ENCODE measurements at places on chromosomes 2 and 18.

GRCh38 chr2:178394859-178395258 lies 56.1 kb downstream of the PRKRA start:
- DNase-seq: no peak

GRCh38 chr2:216107760-216108159 lies 1.4 kb upstream of the XRCC5 start:
- no peak for DNase-seq

DNA sequence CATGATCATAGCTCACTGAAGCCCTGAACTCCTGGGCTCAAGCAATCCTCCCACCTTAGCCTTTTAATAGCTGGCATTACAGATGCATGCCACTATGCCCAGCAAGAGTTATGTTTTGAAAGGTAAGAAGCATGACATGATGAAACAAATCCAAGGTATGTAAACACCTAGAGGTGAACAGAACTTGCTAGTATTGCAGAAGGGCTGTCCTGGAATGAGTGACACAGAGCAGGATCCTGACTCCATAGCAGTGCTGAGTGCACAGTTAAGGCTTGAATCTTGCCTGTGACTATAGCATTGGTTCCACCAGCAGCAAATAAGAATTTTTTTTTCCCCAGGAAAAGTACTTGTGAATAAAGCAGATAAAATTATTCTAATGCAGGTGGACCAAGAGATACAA lies 309.5 kb downstream of the PIK3C3 start:
- DNase-seq: no peak

GRCh38 chr2:2932189-2932588 lies 445.4 kb downstream of the EIPR1 start:
- no peak for DNase-seq

- DNase-seq: peak; percentile 68
These were observed 59.6 kb downstream of the TRPM8 start for GRCh38 chr2:233976690-233977294.

- DNase-seq: no peak
These were observed 51.7 kb downstream of the RBKS start for GRCh38 chr2:27838502-27838901.

DNA sequence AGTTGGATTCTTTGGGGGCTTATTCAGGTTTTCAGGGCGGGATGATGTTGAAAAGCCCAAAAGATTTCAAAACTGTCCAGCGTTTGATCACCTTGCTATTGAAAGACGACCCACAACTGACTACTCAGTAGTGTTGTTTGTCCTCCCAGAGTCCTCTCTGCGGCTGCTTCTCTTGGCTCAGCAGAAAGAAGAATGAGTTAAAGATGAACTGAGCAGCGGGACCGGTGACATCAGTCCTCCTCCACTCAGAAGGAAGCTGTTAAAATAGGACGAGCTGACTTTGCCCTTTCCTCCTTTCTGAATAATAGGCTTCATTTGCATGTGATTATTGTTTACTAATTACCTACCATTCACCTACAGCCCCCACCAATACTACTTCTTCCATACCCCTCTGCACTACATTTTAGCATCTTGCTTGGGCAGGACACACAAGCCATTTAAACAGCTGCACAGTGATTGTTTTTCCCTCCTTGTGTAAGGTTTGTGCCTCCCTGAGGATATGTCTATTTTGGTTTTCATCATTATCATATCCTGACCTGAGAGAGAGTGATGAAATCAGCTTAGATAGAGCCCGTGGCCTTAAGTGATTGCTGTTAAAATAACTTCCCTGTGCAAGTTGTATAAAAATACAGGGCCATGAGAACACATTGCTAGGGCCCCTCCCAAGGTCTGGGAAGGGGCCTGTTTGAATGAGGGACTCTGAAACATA lies 261.8 kb downstream of the FHOD3 start:
- DNase-seq: no peak

- no peak for DNase-seq
These were observed 36.7 kb downstream of the LDLRAD4 start for GRCh38 chr18:13254971-13255927.

- no peak for DNase-seq
These were observed 21.7 kb upstream of the RAB10 start for GRCh38 chr2:26011990-26012856.

GRCh38 chr2:171673905-171674304 lies 13.4 kb upstream of the DYNC1I2 start:
- no peak for DNase-seq

- no peak for DNase-seq
These were observed 84.3 kb downstream of the RIT2 start for GRCh38 chr18:43031169-43031568.

GRCh38 chr18:32760391-32760790 lies 12.4 kb downstream of the KLHL14 start:
- no peak for DNase-seq

DNA sequence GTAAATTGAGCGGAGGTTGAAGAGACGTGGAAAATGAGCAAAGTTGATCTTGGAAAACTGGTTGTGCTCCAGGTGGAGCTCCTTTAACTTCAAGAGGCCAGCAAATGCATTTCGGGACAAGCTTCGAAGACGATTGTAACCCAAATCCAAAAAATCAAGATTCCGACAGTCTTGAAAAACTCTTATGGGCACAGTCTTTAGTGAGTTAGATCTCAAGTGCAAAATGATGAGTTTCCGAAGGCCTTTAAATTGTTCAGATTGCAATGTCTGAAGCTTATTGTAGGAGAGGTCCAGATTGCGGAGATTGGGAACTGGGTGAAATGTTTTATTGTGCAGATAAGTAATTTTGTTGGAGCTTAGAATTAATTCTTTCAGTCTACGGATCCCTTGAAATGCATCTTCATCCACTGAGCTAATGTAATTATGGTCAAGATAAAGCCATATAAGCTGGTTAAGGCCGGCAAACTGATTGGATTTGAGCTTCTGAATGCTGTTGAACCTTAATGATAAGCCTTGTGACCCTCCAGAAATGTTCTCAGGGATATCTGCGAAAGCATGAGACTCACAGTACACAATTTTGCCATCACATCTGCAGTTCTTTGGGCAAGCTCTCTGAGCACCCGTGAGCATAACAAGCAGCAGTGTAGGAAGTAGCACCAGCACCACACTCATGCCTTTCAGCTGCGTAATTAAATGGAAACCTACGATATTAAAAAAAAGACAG lies 2.9 kb downstream of the LRRTM4 start:
- no peak for DNase-seq

DNA sequence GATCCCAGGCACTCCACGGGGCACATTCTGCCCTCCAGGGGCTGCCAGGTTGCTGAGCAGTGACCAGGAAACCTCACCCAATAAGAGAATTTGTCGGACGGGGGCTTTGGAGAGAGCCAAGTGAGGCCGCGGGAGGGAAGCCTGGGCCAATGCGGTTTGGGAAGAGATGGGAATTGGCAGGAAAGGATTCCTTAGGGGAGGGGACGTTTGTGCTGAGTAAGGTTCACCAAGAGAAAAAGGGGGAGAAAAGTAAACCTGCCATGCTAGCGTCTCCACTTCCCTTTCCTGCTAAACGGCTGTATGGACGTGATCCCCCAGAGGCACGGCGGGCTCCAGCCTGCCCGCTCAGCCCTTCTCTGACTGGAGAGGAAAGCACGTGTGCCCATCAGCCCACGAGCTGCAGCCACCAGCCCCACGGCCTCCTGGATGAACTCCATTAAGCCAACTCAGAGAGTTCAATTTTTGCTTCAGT lies 194.4 kb upstream of the ID2 start:
- no peak for DNase-seq

- DNase-seq: no peak
These were observed 523.0 kb downstream of the TXNL1 start for GRCh38 chr18:56115071-56116015.

DNA sequence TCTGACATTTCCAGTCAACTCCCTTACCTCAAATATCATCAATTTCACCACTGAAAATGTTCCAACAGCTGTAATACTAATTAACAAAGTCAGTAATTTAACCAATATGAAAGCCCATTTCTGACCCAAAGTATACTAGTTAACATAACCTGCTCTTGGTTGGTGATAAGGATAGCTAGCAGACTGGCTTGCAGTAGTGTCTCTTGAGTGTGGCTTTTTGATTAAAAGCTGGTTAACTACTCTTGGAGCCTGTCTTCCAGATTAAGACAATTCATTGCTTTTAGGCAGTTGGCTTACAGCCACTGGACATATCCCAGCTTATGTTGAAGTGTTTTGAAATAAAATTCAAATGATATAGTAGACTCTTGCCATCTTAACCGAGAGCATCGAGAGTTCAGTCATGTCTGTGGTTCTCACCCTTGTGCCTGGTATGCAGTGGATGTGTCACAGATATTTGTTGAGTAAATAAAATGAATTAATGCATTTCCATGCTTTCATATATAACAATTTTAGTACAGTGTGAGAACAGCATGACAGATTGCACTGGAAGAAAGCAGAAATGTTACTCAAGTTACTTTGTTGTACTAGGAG lies 158.1 kb downstream of the TANC1 start:
- DNase-seq: no peak

DNA sequence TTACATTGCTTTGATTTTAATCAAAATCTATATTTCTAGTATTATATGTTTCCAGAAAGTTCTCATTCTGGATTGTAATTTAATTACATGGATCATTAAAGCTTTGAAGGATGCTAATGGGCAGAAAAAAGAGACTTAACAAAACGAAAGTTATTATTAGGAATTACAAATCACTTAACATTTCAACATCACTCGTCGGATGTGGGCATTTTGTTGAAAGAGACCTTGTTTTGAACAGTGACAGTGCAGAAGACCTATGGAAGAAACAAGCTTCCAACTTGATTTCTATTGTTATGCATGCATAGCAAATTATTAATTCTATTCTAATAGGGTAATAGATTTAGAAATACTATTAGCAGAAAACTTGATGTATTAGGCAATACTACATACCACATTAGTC lies 31.4 kb upstream of the DARS1 start:
- DNase-seq: no peak
